ENCODE measurements at places on chromosomes 1 and 21.

- no peak for DNase-seq
These were observed 17.9 kb upstream of the THEM5 start for GRCh38 chr1:151871284-151872030.

GRCh38 chr1:207919523-207920170, 8.7 kb upstream of the CD34 start:
- no peak for DNase-seq

DNA sequence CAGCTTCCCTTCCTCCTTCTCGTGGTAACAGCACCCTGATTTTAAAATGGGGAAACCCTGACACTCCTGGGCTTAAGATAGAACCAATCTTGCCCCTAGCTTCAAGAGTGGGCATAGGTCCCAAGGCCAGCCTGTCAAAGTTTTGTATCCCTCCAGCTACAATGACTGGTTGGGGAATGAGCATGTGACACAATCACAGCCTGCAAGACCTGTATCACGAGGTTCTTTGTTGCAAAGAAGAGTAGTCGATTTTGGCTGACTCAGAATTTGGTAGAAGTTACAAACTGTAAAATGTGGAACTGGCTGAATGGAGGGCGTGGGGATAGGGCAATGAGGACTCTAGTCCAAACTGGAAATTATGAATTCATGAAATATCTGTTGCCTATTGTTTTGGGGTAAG, 18.7 kb downstream of the CTSK start:
- no peak for DNase-seq

GRCh38 chr1:35717911-35718476, 690 bp downstream of the C1orf216 start:
- DNase-seq = no peak

DNA sequence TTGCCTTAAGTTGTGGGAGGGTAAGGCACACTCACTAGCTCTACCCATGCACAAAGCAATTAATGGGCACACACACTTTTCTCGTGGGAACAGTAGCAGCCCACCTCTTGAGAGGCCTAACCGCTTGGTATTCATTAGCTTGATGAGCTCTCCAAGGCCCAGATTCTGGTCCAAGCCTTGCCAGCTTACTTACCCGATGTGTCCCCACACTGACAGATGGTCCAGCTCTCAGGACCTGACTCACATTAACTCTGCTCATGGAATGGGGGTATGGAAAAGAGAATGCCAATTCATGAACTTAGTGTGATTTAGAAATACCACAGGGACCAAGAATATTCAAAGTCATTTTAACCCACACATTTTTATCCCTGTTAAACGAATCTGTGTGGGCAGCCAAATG, 106.8 kb upstream of the CACHD1 start:
- DNase-seq = no peak

DNA sequence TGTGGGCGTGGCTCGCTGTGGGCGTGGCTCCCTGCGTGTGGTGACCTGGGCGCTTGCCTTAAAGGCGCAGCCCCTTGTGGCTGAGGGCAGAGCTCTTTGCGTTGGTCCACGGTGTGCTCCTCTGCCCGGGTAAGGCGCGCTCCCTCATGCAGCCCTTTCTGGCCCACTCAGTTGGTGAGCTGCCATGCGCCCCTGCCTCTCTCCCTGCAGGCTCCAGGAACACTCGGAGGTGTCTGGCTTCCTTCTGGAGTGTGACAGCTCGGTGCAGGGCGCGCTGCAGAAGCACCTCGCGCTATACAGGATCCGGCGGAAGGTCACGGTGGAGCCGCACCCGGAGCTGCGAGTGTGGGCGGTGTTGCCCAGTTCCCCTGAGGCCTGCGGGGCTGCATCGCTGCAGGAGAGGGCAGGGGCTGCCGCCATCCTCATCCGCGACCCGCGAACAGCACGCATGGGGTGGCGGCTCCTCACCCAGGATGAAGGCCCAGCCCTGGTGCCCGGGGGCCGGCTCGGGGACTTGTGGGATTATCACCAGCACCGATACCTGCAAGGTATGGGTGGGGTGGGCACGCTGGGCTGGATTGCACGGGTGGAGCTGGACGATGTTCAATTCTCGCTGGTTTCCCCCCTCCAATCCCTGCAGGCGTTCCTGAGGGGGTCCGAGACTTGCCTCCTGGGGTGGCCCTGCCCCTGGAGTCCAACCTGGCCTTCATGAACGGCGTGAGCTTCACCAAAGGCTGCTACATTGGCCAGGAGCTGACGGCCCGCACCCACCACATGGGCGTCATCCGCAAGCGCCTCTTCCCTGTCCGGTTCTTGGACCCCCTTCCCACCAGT, 9.1 kb downstream of the IBA57 start:
- no peak for DNase-seq
